ENCODE measurements at places on chromosomes 3 and 15.

DNA sequence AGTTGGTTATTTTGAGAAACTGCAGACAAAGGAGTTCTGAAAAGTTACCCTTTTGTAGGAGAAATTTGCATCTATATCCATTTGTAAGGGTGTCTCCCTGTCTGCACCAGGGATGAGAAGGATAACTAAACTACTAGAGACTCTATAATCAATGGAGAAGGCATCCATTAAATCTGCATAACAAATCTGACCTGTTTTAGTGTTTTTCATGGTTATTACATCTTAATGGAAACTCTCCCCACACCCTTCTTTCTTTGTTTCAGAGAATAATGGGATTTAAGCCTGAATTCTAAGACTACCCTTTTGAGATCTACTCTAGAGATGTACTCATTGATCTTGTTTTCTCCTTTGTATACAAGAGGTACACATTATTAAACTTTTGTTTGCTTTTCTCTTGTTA, 82.0 kb upstream of the DAZL start:
- no peak for DNase-seq

GRCh38 chr3:113286524-113286923, 75.2 kb downstream of the BOC start:
- DNase-seq: no peak

DNA sequence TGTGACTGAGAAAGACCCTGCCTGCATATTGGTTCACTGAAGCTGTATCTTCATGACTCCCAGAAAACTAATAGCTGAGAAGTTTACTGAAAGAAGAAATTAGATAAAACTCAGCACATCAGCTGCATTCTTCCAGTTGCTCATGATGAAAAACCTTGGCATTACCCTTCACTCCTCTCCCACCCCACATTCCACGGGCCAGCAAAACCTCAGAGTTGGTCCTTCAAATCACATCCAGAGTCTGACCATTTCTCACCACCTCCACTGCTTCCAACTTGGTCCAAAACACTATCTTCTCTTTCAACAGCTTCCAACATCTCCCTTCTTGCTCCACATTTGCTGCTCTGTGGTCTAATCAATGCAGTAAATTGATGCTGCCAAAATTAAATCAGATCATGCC, 97.1 kb downstream of the CD47 start:
- no peak for DNase-seq

DNA sequence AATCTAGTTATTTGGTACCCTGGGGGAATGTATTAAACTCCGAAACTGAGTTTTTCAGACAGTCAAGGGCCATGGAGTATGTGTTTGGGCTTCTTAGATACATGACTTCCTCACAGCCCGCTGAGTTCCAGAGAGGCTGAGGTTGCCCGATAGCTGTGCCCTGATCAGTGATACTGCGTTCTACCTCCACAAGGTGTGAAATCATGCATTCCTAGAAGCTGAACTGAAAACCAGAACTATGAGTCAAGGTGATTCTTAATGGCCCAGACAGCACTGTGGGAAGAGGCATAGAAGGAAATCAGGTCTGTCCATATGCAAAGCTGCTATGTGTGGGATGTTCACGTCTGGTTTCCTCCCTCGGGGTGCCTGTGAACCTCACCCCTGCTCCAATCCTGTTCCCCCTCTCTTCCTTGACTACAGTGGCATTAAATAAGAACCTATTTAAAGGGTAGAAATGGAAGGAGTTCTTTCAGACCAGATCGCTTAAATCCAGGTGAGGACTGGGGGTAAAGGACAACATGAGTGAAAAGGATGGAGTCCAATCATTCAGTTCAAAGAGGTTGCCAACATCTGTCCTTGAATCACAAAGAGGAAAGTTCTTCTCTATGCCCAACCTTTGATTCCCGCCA, 74.3 kb downstream of the MYO1E start:
- peak; percentile 71 for DNase-seq

DNA sequence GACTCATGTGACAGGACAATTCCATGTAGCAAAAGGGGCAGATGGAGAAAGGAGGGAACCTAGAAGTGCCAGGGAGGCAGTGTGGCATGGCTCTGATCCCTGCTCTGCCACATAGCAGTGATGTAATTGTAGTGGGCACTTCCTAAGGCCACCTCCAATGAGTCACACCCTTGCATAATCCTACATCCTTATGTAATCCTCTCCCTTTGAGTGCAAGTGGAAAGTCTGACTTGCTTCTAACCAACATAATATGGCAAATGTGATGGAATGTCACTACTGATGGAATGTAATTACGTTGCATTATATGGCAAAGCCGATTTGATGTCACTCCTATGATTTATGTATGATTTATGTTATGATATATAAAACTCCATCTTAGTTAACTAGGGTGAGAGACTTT, 72.9 kb upstream of the ATP2C1 start:
- no peak for DNase-seq

- no peak for DNase-seq
Observed at GRCh38 chr3:24726423-24726822, 231.8 kb upstream of the THRB start.

GRCh38 chr15:52100807-52101442, 11.7 kb downstream of the BCL2L10 start:
- DNase-seq: peak; percentile 78

DNA sequence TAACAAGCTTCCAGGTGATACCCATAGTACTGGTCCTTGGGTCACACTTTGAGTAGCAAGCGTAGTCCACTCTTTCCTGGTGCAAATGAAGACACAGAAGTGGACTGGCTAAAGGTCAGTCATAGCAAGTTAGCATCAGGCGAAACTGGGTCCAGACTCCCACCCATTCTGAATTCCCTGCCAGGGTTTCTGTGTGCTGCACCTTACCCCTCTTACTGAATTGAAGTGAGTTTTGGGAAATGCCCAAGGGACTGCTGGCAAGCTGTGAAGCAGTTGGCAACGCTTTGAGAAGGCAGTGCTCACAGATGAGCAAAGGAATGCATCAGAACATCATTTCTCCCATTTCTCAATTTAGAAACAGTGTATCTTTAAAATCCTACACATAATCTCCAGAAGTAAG, 1.8 kb upstream of the LSG1 start:
- DNase-seq: no peak

DNA sequence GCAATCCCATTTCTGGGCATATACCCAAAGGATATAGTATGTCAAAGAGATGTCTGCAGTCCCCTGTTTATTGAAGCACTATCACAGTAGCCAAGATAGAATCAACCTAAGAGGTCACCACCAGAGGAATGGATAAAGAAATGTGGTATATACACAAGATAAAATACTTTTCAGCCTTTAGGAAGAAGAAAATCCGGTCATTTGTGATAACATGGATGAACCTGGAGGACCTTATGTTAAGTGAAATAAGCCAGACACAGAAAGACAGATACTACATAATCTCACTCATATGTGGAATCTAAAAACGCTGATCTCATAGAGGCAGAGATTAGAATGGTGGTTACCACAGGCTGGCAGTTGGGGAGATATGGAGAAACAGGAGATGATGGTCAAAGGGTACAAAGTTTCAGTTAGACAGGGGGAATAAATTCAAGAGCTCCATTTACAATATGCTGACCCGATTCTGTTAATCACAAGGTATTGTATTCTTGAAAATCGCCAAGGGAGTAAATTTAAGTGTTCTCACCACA, 195.8 kb downstream of the MTHFS start:
- DNase-seq: no peak

GRCh38 chr15:55222588-55222987, 25.8 kb upstream of the RSL24D1 start:
- DNase-seq: no peak

GRCh38 chr3:172030181-172030580, 9.2 kb upstream of the FNDC3B start:
- DNase-seq: no peak

DNA sequence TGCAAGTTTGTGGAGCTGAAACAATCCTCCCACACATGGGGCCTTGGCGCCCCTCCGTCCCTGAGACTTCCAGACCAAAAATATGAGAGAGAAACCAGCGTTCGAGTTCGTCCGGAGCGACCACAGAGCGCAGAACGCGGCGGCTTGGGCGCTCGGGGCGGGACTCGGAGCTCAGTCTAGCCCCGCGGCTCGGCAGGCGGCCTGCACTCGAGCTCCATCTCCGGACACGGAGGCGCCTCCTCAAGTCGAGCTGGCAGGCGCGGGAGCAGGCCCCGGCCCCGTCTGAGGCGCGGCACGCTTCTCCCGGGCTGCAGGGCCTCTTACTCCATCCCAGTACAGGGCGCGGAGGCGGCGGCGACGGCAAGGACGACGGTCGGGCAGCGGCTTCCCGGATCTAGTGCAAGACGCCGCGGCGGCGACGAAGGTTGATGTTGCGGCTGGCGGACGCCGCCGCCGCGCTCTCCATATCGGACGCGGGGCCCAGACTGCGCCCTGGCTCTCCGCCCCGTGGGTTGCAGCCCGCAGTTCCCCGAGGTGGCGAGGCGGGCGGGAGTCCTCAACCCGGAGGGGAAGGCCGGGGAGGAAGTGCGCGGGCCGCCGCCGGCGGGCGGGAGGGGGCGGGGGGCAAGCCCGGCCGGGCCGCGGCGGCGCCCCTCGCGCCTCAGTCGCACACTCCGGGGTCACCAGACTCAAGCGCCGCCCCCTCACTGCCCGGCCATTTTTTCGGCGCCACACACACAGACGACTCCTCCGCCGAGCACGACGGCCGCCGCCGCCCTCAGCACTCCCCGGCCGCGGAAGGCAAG, 674 bp downstream of the MSL2 start:
- DNase-seq: peak; percentile 81

GRCh38 chr15:44812029-44812517, 75.7 kb downstream of the TRIM69 start:
- DNase-seq: no peak

GRCh38 chr3:114861666-114862065, 285.4 kb downstream of the ZBTB20 start:
- no peak for DNase-seq

GRCh38 chr3:111808439-111808838, 50.6 kb upstream of the PHLDB2 start:
- DNase-seq: no peak

DNA sequence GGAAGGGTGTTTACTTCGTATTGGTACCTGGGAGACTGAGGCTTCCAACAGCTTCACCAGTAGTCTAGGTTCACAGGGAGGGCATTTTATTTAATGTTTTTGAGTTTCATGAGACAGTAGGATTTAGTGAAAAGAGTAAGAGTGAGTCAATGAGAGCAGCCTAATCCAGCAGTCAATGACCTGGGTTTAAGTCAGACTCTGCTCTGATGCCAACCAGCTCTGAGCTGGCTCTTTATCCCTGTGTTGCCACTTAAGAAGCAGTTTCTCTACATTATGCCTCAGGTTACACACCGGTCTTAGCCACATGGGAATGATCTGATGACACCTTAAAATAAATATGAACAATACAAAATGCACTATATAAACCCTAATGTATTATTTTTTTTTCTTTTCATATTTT, 59.4 kb upstream of the KCNMB2 start:
- DNase-seq: no peak

GRCh38 chr3:71050538-71051258, 532.8 kb downstream of the FOXP1 start:
- peak; percentile 81 for DNase-seq

DNA sequence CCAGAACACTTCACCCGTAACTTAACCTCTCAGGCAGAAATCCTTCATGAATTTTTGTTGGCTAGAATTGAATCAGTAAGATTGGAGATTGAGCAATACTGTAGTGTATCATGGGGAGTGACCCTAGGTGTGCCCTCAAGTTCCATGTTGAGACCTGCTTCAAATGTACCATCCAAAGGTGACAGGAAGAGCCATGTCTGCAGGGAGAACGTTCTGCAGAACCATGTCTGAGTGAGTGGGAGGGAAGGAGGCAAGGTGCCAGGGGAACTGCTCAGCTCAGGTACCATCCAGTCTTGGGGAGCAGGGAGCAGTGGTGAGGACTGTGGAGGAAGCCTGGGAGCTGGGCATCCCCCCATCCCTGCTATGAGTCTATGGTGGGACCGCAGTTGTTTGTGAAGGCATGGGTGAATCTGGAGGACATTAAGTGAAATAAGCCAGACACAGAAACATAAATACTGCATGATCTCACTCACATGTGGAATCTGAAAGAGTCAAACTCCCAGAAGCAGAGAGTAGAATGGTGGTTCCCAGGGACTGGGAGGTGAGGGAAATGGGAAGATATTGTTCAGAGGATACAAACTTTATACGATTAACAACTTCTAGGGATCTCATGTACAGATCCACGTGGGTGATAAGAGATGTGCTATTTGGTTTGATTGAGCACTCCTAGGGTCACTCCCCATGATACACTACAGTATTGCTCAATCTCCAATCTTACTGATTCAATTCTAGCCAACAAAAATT, 23.3 kb downstream of the CFAP161 start:
- DNase-seq: no peak

DNA sequence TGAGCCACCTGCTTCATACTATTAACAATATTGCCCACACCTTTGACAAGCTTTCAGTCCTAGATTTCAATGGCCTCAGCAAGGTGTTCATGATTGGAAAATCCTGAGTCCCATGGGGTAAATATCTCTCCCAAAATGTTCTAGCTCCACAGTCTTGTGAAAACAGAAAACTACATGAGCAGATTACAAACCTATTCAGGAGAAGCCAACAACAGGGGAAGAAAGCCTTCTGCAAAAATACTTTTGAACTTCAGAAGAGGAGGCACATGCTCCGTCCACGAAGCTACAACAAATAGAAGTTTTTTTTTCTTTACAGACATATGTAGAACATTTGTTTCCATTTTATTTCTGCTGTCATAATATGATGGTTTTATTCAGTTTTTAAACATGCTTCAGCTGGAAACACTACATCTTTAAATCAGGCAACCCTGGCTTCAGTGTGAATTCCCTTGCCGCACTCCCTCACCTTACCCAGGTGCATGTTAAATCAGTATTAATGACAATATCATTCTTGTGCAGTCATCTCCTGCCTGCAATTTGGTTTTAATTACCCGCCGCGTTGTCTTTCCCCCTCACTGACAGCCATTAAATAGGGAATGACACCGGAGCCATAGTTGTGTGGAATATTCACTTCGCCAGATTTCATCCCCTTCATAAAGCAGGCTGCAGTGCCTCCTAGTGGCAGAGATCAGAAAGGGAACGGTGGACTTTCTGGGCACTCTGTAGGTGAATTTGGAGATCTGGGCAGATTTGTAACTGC, 725.5 kb upstream of the ARRDC4 start:
- DNase-seq: peak; percentile 65

GRCh38 chr3:188113756-188114155, 40.2 kb upstream of the LPP start:
- no peak for DNase-seq

DNA sequence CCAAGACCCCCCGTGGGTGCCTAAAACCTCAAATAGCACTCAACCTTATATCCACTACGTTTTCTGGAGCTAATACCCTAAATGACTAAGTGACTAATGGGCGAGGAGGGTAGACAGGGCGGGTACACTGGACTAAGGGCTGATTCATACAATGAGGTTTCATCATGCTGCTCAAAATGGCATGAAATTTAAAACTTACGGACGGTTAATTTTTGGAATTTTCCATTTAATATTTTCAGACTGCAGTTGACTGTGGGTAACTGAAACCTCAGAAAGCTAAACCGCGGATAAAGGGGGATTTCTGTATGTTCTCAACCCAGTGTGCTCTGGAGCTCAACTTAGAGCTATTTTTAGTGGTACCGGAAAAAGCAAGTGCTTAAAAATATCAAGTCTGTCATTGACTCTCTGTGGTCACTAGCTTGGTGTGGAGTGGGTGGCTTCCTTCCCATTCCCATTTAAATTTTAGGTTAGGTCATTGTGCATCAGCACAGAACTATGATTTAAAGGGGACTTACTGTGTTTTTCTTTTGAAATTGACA, 72.9 kb downstream of the LRRC28 start:
- DNase-seq: no peak
